Natural killer cell treated with Interleukin-12 subunit alpha and Interleukin-12 subunit beta and Interleukin-15 and Interleukin-18, amount 100 ng/mL, for 72 hours (primary cell): ENCODE measurements at places on chromosomes 7 and 10. TPM values are rescaled to one million over a fixed set of nuclear protein-coding genes. Genes with fewer than 3 reads are reported as not detected.

ANKRD30A gene
- not detected for total RNA-seq

HOXA1 gene
- total RNA-seq, result 0.78 TPM

SDK1 gene
- 0.40 TPM for total RNA-seq

DNA sequence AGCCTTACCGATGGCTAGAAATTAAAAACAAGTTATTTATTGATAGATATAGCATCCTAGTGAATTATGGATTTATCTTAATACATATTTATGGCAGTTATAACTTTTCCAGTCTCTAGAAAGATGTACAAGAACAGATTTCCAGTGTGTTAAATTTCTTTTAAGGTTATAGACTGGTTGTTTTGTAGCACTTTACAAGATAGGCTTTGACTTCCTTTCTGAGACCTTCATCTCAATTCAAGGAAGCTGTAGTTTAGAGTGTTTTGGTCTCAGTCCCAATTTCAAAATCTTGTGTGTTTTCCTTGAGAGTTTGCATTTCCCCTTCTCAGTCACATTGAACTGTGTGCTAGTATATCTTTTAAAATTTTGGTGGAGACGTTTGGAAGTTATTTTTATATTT, 30.1 kb downstream of the PLEKHA1 start:
- no peak overlapping the region for H3K27ac ChIP-seq
- no peak for DNase-seq
- no peak overlapping the region for H3K4me3 ChIP-seq
- H3K36me3 ChIP-seq, result no peaks in the 10 kb centered on the region
- no peaks in the 10 kb centered on the region for H3K27me3 ChIP-seq

DNA sequence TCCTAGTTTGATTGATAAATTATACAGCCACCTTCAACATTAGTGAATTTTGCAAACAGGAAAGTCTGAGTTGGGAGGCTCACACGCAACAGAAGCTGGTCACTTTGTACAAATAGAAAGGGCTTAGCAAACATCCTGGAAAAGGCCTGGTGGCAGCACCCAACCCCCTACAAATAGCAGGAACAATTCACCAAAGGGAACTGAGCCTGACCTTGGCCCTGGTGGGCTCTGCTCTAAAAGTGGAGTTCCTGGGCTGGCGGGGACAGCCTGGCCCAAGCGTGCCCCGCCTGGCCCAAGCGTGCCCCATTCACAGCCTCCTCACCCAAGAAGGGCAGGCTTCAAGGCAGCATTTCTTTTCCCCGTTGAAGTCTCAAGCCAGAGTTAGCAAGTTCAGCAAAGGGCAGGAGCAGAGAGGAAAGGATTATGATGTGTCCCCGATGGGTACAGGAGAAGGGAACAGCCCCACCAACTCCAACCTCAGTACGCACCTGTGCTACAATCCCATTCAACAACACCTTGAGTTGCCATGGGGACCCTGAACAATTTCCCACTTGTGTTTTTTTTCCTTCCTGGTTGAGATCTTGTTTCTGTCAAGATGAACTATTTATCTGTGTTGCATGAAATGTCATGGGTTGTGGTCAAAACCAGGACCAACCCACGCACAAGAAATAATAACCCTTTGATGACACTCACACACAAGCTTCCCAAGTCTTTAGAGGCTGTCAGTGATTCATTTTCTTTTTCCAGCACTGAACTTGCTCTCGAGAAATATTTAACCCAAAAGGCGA, 43.4 kb downstream of the RGS10 start:
- no peak for DNase-seq
- no peak overlapping the region for H3K27ac ChIP-seq
- peaks cover 37% of the 10 kb centered on the region for H3K4me1 ChIP-seq
- no peaks in the 10 kb centered on the region for H3K36me3 ChIP-seq
- H3K4me3 ChIP-seq, result no peak overlapping the region

DNA sequence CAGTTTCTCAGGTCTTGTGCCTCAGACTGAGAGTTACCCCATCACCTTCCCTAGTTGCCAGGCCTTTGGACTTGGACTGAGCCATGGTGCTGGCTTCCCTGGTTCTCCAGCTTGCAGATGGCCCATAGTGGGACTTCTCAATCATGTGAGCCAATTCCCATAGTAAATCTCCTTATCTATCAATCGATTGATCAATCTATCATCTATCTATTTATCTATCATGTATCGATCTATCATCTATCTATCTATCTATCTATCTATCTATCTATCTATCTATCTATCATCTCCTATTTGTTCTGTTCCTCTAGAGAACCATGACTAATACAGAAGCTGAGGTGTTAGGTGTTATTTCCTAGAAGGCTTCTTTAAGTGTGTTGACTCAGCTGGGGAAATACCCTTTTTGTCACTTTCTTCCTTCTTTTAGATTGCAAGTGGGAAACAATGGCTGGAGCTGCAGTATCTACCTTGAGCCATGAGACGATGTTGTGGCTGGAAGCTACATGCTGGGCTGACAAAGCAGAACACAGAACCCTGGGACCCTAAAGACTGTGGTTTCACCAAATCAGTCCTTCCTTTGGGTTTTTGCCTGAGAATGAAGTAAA, 234.7 kb upstream of the GLI3 start:
- H3K27me3 ChIP-seq, result peaks cover under 1% of the 10 kb centered on the region
- no peak overlapping the region for H3K4me3 ChIP-seq
- H3K27ac ChIP-seq, result no peak overlapping the region
- H3K36me3 ChIP-seq, result no peaks in the 10 kb centered on the region
- DNase-seq, result no peak
- H3K4me1 ChIP-seq, result no peaks in the 10 kb centered on the region

- no peak for DNase-seq
- no peaks in the 10 kb centered on the region for H3K4me1 ChIP-seq
- H3K36me3 ChIP-seq, result peaks cover 16% of the 10 kb centered on the region
- H3K27me3 ChIP-seq, result peaks cover 48% of the 10 kb centered on the region
These were observed 15.7 kb downstream of the PLEKHS1 start for GRCh38 chr10:113767222-113767621.

DNA sequence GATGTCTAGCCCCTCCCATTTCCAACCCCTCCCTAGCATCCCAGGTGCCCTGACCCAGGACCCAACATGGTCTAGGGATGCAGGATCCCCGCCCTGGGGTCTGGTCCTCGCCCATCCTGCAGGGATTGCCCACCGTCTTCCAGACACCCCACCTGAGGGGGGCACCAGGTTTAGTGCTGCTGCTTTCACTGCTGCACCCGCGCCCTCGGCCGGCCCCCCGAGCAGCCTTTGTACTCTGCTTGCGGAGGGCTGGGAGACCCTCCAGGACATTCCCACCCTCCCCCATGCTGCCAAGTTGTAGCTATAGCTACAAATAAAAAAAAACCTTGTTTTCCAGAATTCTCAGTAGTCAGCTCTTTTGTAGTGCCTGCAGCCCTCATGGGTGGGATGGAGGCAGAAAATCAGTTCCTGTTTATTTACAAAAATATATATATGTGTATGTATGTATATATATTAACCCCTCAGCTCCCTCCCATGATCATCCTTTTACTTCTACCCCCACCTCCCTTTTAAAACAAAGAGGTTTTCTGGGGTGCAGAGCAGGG, 9.7 kb downstream of the ZYX start:
- no peak overlapping the region for H3K4me3 ChIP-seq
- H3K27ac ChIP-seq, result no peak overlapping the region
- DNase-seq, result no peak
- H3K4me1 ChIP-seq, result peaks cover 25% of the 10 kb centered on the region
- no peaks in the 10 kb centered on the region for H3K27me3 ChIP-seq

DNA sequence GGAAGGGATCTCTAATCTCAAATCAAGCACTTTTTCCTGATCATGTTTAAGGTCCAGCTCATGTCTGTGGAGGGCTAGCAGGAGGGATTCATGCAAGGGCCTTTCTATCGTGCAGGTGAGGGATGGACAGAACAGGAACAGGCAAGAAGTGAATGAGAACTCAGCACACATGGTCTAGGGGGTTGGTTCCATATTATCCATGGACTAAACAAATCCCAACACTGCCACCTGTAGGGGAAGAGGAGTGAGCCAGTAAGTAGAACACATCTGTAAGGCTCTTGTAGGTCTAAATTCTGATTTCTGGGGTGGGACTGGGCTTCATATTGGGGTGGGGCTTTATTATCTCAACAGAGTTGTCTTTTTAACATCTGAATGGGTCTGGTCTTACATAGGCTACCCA, 138.0 kb upstream of the TARP start:
- H3K4me1 ChIP-seq, result no peaks in the 10 kb centered on the region
- peaks cover 2% of the 10 kb centered on the region for H3K27me3 ChIP-seq
- no peak overlapping the region for H3K4me3 ChIP-seq
- H3K27ac ChIP-seq, result no peak overlapping the region

GRCh38 chr7:157278791-157279724, 57.7 kb upstream of the DNAJB6 start:
- H3K36me3 ChIP-seq, result no peaks in the 10 kb centered on the region
- H3K27me3 ChIP-seq, result no peaks in the 10 kb centered on the region
- peak overlapping the region; percentile 65 for H3K4me3 ChIP-seq
- peak; percentile 68 for DNase-seq
- H3K27ac ChIP-seq, result peak overlapping the region; percentile 84
- H3K4me1 ChIP-seq, result peaks cover 26% of the 10 kb centered on the region

- no peaks in the 10 kb centered on the region for H3K36me3 ChIP-seq
- no peak overlapping the region for H3K27ac ChIP-seq
- no peaks in the 10 kb centered on the region for H3K27me3 ChIP-seq
- H3K4me1 ChIP-seq, result peaks cover 4% of the 10 kb centered on the region
- H3K4me3 ChIP-seq, result no peak overlapping the region
- DNase-seq, result peak; percentile 25
These were observed 48.5 kb downstream of the RASGEF1A start for GRCh38 chr10:43218206-43218950.

GRCh38 chr10:110324201-110324804, 19.6 kb upstream of the SMNDC1 start:
- H3K27me3 ChIP-seq, result no peaks in the 10 kb centered on the region
- peak overlapping the region; percentile 45 for H3K27ac ChIP-seq
- DNase-seq, result no peak
- peak overlapping the region; percentile 62 for H3K4me3 ChIP-seq

DNA sequence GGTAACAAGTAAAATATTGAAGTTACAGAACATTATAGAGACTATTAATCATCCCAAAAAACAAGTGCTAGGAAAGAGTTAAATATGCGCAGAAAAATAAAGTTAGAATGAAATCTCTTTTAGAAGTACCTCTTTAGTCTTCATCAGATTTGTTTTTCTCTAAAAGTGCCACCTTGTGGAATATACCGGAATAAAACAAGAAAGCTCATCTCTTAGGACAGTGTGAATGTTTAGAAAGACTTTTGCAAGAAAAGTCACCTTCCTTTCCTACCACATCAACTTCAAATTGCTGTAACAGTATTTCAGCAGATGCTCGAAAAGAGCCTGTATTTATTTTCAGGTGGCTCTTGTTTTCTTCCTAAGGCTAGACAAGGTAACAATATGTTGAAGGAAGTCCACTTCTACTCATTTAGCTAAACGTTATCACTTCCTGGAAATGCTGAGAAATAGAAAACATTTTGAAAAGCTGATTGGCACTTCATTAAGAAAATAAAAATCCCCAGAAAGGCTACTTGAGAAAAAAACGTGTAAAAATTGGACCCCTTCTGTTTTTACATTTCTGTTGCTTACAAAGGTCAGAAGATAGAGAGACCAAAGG, 19.8 kb upstream of the FAM133B start:
- H3K4me1 ChIP-seq, result peaks cover 15% of the 10 kb centered on the region
- DNase-seq, result no peak
- peak overlapping the region; percentile 37 for H3K27ac ChIP-seq
- no peaks in the 10 kb centered on the region for H3K27me3 ChIP-seq

DNA sequence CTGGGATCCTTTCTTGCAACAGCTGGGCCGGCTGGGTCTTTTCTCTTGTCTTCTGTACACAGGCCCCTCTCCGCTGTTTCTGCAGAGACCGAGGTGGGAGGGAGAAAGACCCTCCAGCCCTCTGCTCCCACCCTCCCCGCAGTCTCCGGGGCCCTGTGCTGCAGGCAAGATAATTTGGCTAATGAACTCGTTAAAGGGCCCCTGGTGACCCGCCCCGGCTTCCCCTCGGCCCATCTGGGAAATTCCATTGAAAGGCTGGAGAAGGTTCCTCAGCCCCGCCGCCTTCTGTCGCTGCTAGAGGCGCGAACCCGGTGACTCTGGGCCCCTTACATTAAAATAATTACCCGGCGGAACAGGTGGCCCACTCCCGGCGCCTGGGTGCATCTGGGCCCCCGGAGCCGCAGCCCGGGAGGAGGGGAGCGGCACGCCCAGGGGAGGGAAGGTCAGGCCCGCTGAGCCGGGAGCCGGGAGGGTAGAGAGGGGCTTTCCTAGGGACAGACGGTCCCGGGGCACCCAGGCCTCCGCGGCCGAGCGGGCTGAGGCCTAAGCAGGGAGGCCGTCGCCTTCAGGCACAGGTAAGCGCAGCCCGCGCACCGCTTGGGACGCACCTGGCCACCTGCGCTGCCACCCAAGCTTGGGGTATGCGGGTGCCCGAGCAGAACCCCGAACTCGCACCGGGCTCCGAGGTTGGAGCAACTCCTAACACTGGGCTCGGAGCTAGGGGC, 7.3 kb upstream of the MNX1 start:
- no peak overlapping the region for H3K4me3 ChIP-seq
- peaks cover 7% of the 10 kb centered on the region for H3K4me1 ChIP-seq
- no peak overlapping the region for H3K27ac ChIP-seq
- peaks cover 50% of the 10 kb centered on the region for H3K27me3 ChIP-seq
- no peaks in the 10 kb centered on the region for H3K36me3 ChIP-seq

GRCh38 chr7:46291050-46291438, 370.0 kb upstream of the IGFBP3 start:
- no peak overlapping the region for H3K4me3 ChIP-seq
- no peaks in the 10 kb centered on the region for H3K36me3 ChIP-seq
- no peaks in the 10 kb centered on the region for H3K4me1 ChIP-seq
- H3K27me3 ChIP-seq, result no peaks in the 10 kb centered on the region
